ENCODE measurements at places on chromosomes 7 and 10.

DNA sequence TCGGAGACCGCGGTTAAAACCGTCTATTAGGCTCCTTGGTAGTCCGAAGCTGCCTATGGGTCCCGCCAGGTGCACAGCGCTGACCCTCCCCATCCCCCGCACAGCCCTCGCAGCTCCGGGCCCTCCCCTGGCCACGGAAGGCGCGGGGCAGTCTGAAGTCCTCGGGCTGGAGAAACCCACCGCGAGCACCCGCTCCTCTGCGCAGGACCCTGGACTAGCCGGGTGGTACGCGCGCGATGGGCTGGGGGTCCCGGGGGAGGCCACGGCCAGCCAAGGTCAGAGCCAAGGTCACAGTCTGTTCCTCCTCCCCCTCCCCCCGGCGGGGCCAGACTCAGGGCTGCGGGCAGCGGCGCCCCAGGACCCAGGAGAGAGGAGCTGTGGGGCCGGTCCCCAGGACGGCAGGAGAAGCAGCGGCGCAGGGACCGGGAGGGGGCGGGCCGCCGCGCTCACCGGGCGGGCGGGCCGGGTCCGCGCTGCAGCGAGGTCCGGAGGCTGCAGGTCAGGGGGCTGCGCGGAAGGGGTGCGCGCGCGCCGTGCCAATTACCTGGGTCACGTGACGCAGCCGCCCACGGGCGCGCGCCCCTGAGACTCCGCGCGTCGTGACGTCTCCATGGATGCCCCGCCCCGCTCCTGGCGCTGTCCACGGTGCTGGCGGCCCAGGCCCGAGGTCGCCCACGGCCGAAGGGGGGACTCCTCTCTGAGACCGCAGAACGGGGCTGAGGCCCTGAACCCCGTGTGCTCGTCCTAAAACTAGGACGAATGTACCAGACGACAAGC, at the start of gene OGDHL:
OGDHL (minus strand) TSS at position 535 of the 777 bp plus-strand sequence. CDS start 3,731 bp downstream, outside the sequence.
- DNase-seq = peak; percentile 11

- DNase-seq = no peak
Observed at GRCh38 chr10:49579621-49580020, 30.5 kb upstream of the SLC18A3 start.

DNA sequence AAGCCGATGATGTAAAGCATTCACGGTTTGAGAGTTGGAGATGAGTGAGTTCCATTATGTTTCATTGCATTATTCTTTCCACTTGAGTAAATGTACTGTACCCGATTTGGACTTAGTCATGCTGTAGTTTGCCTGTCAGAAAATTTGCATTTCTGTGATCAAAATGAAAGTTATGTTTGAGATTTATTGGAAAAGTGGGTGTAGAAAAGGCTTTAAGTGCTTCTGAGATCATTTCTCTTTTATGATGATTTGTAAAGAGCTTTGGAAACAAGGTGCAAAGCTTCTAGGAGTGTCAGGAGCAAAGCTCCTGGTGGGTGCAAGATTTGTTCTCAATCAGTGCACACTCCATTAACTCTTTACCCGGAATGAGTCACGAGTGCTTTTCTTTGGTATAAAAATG, 204.1 kb upstream of the POM121L12 start:
- no peak for DNase-seq

DNA sequence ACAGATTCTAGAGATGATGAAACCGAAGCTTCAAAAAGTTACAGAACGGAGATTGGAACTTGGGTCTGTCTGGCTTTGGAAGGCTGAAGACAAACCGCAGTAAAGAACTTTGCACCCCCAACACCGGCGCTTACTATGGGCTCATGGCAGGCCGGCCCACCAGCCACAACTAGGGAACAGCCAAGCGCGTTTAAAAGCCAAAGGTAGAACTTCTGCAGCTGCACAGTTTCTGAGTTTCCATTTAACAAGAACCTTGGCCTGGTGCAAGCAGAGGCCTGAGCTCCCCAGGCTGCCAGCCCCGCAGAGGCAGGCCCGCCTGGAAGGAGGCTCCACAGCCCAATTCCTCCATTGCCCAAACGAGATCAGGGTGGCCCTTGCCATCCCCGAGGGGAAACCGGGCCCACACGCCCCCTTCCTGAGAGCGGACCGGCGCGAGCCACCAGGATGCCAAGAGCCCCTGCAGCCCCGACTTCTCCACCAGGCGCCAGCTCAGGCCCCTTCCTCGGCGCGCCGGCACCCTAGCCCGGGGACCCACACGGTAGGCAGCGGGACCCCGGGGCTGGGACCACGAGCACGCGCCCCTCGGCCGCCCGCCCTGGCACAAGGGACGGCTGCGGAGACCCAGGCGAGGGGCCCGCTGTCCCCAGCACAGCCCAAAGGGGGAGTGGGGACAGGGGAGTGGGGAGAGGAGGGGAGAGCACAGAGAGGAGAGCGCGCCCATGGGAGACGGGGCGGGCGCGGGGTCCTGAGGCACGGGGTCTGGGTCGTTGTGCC, 566 bp downstream of the MAD1L1 start:
- DNase-seq = peak; percentile 13

Measured in CD8-positive, alpha-beta memory T cell (primary cell).